Activated naive CD4-positive, alpha-beta T cell (primary cell): ENCODE measurements at places on chromosomes 1 and 21.

DNA sequence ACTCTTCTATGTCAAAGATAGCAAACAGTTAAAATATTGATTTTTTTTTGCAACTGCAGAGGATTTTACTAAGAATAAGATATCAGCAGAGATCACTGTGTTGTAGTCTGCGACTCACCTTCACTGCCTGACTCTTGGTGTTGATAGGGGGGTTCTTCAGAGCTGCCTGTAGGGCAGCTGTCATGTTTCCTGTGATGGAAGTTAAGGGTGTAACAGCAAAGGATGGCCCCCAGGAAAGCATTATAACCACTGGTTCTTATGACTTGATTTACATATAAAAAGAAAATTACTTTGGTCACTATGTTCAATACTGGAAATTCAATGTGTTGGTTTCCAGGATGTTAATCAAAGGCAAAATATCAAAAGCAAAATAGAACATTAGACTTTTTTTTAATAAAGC, 2.6 kb downstream of the ARPC5 start:
- no peak for DNase-seq

GRCh38 chr1:92964998-92965397, 3.7 kb upstream of the DIPK1A start:
- no peak for DNase-seq

- no peak for DNase-seq
Observed at GRCh38 chr1:3194760-3195479, 125.9 kb downstream of the PRDM16 start.

DNA sequence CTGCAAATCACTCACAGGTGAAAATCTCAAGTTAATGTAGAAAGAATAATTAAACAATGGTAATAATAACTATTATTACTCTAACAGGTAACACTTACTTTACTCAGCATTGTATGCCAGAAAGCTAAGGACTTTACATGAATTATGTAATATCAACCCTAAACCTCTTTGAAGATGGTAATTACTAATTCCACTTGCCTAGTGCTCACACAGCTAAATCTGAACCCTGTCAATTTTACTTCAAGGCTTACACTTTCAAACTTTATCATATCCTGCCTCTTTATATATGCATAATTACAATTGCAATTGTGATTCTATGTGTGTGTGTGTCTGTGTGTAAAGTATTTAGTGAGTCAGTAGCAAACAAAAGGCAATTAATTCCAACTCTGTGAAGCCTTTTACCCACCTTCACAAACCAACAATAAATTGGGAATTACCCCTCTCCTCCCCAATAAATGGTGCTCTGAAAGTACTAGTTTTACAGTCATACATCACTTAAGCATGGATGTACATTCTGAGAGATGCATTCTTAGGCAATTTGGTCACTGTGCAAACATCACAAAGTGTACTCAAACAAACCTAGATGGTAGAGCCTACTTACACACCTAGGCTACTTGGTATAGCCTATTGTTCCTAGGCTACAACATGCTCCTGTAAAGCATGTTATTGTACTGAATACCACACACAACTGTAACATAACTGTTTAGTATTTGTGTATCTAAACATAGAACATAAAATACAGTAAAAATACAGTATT, 5.9 kb downstream of the ZNF644 start:
- DNase-seq, result no peak

DNA sequence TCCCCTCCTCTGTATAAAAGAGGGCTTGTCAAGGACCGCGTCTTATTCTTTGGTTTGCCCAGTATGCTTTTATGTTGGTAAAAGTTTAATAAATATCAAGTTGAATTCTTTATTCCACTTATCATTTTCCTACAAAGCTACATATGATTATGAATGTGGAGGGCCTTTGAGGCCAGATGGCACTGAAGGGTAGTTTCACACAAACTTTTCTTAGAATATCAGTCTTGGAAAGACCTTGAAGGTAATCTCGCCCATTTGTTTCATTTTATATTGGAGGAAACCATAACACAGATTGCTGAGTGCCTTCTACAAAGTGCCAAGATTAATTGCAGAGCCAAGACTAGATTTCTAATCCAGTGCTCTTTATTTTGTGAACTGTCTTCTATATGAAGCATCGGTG, 5.8 kb upstream of the FUBP1 start:
- no peak for DNase-seq

GRCh38 chr1:207962716-207963426, 51.9 kb upstream of the CD34 start:
- DNase-seq, result no peak

DNA sequence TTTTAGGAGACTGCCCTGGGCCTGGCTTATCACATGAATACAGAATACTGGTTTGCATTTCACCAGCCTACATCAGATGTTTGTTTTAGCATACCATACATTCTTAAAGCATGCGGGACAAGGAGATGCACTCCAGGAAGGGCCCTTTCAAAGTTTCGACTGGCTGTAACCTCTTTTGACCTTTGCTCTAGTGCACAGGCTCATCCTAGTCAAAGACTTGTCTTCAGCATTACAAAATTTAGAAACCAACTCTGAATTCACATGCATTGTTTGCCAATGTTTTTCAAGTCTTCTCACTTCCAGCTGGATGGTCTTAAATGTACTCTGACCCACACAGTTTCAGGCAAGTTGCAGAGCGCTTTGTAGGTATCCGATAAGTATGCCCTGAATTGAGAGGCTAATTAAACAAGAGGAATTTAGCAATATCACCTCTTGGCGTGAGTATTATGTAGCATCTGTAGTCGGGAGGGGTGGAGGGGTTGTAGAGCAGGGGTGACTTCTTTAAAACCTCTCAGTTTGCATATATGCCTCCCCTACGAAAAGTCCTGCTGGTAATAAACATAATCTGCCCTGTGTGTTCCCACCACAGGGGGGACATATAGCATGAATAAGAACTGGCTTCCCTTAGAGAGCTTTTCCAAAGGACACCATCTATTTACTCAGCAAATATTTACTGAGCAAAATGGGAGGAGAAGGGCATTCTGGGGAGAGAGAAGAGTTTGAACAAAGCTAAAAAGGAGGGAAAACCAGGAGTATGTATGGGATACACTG, 24.4 kb upstream of the AHCYL1 start:
- no peak for DNase-seq

DNA sequence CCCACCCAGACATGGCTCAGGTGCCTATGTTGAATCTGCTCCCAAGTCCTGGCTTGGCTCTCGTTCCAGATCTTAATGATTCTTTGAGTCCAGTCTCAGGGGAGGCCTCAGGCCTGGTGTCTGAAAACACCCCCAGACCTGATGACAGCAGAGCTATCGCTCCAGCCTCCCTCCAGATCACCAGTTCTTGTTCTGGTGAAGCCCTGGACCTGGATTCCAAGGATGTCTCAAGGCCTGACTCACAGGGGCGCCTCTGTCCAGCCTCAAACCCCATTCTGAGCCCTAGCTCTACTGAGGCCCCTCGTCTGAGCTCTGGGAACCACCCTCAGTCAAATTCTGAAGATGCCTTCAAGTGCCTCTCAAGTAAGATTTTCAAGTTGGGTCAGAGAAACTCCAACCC, 11.4 kb downstream of the MROH7 start:
- DNase-seq, result no peak

- no peak for DNase-seq
Observed at GRCh38 chr1:25854554-25854953, 4.7 kb downstream of the AUNIP start.

- DNase-seq, result no peak
Observed at GRCh38 chr1:163443863-163444262, 122.1 kb downstream of the NUF2 start.

DNA sequence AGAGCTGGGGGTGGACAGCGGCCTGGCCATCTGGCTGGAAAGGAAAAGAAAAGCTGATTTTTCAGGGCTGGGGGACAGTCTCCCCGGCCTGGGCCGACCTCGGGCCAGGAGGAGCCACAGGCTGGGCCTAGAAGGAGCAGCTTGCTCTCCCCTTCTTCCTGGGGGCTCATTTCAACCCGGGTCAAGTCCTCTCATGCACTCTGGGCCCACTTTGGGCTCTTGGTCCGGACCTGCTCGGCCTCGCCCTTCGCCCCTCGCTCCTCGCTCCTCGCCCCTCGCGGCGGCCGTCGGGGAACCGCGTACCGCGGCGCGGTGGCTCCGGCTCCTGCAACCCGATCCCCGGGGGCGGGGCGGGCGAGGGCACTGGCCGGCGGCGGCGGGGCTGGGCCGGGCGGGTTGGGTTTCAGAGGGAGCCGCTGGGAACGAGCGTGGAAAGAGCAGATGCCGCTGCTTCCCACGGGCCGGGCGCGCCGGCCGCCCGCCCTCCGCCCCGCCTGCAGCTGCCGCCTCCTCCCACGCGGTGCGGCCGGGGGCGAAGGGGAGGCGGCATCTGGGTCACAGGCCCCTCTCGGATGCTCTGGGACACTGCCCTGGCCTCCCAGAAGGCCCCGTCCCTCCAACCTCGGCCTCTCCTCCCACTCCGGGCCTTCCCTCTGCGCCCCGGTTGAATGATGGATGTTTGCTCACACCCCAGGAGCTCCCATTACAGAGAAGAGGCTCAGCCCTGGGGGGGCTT, 6.6 kb downstream of the HEYL start:
- no peak for DNase-seq

DNA sequence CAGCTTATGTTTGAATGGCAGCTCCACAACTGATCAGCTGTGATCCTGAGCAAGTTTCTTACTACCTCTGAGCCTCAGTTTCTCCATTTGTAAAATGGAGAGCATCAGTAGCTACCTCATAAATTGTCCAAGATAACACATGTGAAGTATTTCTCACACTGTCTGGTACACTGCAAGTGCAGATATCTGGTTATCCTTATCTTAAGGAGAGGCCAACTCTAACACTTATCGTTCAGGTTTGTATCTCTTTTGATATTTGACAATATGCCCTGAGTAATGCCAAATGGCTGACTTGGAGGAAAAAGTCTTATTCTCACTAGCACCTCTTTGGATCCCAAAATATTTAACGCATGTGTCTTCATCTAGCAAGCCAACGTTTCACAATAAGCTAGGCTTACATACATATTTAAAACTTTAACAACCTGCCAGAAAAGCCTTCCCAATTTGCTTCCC, 2.7 kb downstream of the CSRP1 start:
- no peak for DNase-seq

DNA sequence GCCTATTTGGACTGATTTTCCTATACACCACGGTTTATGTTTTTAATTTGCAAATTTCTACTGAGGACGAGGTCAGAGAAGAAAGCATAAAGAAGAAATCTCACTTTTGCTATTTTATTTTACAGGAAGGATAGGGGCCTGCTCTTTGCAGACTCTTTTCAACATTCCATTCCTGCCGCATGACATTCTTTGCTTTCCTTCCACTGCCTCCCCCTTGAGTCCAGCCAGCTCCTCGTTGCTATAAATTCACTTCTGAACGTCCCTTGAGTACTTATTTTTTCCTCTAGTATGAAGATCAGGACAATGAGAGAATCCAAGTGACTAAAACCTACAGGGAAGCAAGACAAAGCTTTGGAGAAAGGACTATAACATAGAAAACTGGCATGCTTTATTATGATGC, 53.4 kb upstream of the PTGFR start:
- DNase-seq, result no peak

DNA sequence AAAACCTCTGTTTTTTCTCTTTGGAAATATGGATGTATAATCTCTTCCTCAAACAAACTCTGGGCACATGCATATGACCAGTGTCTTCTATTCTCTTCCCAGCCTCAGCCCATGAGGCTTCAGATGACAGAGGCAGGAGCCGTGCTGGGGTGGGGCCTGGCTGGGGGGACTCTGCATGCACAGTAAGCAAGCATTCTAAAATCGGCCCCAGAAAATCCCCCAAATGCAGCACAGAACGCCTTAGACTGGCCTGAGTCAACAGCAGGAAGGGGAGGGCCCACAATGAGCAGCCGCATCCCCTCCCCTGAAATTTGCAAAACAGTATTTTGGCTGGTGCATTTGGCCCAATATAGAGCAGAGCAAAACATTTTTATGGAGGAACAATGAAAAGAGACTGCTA, 47.8 kb downstream of the ITPKB start:
- no peak for DNase-seq

- DNase-seq, result no peak
Observed at GRCh38 chr1:10701145-10701544, 95.3 kb downstream of the CASZ1 start.

- no peak for DNase-seq
Observed at GRCh38 chr1:147833231-147833860, 69.2 kb upstream of the GJA8 start.

DNA sequence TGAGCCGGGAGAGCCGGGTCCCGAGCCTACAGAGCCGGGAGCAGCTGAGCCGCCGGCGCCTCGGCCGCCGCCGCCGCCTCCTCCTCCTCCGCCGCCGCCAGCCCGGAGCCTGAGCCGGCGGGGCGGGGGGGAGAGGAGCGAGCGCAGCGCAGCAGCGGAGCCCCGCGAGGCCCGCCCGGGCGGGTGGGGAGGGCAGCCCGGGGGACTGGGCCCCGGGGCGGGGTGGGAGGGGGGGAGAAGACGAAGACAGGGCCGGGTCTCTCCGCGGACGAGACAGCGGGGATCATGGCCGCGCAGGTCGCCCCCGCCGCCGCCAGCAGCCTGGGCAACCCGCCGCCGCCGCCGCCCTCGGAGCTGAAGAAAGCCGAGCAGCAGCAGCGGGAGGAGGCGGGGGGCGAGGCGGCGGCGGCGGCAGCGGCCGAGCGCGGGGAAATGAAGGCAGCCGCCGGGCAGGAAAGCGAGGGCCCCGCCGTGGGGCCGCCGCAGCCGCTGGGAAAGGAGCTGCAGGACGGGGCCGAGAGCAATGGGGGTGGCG, 371 bp downstream of the ARID1A start:
- peak; percentile 46 for DNase-seq

GRCh38 chr1:208511242-208511860, 267.2 kb upstream of the PLXNA2 start:
- DNase-seq, result no peak

GRCh38 chr1:25190260-25190659, 42.0 kb downstream of the SYF2 start:
- DNase-seq, result no peak

GRCh38 chr1:182478238-182478637, 28.3 kb downstream of the RGSL1 start:
- DNase-seq, result no peak

DNA sequence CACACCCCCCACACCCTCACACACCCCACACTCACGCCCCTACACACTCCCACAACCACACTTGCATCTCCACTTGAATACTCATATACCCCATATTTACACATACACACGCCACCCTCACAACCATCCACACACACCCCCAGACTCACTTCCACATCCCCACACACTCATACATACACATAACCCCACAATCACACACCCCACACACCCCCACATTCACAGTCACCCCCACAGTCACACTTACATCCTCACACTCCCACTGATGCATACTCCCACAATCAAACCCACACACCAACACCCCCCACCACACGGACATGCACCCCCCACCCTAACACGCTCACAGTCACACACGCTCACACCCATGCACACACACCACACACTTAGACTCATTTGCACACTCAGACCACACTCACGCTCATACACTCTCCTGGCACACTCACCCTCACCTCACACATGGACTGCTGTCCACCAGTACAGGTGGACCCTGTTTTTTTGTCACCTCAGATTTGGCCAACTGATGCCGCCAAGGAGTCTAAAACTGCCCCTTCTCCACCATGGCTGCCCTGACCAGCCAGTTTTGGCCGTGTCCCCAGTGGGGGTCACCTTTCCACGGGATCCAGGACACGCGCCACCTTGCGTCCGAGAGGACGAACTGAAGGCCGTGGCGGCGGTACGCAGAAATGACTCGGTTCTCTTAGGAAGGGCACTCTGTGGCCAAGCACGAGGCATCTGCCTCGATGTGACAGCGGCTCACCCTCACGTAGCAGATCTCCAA, 45.3 kb upstream of the EDN2 start:
- DNase-seq, result no peak

GRCh38 chr1:178609015-178609414, 96.1 kb downstream of the TEX35 start:
- no peak for DNase-seq

GRCh38 chr1:220684890-220685289, 5.3 kb upstream of the C1orf115 start:
- no peak for DNase-seq
